Esophagus mucosa (tissue), 1 donor: ENCODE measurements at places on chromosomes 6 and 20.

DNA sequence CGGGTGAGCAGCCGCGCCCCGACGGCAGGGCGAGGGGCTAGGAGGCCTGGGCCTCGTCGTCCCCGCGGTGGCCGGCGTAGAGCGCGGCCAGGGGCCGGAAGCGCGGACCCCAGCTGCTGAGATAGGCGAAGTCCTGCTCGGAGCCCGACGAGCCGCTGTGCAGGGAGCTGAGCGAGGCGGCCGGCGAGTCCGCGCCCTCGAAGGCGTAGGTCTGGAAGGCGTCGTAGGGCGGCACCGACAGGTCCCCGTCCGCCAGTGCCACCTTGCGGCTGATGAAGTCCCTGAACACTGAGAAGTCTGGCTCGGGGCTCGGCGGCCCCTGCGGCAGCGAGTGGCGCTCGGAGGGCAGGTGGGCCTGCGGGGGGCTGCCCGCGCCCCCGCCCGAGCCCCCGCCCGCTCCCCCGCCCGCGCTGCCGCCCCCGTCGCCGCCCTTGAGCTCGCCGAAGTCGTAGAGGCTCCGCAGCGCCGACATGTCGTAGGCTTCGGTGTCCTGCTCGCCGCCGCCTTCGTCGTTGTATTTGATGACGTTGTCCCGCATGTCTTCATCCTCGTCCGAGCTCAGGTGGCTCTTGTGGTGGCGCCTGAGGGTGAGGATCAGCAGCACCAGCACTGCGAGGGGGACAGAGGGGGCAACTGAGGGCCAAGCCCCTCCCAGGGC is 56.5 kb downstream of the CD40 start:
- peak; percentile 66 for ATAC-seq

DNA sequence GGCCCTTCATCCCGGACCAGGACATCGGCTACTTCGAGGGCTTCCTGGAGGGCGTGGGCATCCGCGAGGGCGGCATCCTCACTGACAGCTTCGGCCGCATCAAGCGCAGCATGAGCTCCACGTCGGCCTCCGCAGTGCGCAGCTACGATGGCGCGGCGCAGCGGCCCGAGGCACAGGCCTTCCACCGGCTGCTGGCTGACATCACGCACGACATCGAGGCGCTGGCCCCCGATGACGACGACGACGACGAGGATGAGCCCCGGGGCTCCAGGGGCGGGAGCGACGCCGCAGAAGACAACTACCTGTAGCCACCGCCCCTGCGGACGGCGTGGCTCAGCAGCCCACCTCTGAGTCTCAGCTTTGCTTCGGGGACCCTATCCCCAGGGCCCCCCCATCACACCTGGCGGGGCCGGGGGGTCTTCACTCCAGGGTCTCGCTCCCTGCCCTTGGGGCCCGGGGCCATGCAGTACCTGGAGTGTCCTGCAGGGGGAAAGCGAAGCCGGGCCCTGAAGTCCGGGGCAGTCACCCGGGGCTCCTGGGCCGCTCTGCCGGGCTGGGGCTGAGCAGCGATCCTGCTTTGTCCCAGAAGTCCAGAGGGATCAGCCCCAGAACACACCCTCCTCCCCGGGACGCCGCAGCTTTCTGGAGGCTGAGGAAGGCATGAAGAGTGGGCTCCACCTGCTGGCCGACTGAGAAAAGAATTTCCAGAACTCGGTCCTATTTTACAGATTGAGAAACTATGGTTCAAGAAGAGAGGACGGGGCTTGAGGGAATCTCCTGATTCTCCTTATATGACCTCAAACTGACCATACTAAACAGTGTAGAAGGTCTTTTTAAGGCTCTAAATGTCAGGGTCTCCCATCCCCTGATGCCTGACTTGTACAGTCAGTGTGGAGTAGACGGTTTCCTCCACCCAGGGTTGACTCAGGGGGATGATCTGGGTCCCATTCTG is 20.8 kb upstream of the HCK start:
- ATAC-seq, result peak; percentile 85

DNA sequence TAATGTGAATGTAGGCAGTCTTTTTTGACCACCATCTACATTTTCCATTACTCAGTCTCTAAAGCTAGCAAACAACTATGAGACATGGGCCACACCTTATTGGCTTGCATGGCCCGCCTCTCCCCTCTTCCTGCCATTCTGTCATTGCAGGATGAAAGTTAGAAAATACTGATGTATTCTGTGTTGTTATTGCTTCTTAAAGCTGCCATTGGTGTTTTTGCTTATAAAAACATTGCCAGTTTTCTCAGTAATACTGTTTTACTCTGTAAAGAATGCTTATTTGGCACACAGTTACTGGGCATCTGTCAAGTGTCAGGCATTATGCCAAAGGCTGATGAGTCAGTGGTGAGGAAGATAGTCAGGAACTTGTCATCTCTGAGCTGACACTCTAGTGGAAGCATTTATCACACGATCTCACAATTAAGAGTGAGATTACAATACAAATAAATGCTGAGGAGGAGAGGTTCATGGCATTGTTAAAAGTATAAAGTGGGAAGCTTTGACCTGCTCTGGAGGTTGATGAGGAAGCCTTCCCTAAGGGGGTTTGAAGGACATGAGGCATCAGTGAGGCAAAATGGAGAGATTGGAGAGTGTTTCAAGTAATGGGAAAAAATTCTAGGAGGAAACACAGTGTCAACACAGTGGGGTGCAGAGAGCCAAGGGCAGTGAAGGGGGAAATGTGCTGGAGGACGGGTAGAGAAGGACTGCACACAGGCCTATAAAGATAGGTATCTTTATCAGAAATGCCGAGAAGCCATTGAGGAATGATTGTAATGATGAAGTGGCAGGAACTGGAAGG is 14.7 kb downstream of the KLHL32 start:
- peak; percentile 83 for ATAC-seq

DNA sequence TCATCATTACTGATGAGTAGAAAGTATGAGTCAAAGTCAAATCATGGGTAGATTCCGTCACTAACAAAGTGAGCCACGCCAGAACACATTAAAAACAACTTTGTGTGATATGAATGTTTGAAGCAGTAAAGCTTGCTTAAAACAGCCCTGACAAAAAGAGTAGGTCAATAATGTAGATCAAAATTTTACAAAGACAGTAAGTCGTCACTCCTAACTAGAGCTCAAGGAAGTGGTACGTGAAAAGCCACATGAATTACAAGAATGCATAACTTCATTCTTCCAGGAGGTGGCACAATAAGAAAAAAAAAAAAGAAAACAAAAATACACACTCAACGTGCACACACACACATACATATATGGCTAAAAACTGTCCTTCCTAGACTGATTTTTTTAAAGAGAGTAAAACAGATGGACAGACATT is 69.9 kb downstream of the HACE1 start:
- ATAC-seq, result peak; percentile 45

DNA sequence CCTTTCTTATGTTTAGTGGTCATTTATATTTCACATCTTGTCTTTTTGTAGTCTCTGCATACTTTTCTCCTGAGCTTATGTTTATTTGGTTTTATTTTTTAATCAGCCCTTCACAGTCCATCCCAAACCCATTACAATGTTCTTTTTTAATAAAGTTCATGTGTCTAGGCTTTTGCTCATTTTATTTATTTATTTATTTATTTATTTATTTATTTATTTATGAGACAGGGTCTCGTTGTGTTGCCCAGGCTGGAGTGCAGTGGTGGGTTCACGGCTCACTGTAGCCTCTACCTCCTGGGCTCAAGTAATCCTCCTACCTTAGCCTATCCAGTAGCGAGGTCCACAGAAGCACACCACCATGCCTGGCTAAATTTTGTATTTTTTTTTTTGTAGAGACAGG is 3.1 kb downstream of the COQ3 start:
- ATAC-seq, result no peak

DNA sequence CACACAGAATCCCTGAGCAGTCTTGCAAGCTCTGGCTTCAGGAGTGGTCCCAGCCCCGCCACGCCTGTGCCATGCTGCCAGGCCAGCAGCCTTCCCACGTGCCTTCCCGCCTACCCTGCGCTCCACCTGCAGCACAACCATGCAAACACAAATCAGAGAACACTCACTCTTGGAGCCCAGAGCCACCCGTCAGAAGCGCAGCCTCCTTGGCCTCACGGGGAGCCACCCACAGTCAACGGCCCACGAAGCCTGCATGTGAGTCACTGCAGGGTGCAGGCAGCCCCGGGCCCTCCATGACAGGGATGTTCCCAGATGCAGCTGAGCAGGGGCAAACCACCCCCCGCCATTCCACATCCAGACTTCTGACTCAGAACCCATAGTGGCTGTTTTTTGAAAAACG is 217.0 kb downstream of the DLL1 start:
- no peak for ATAC-seq

GRCh38 chr6:152976749-152977148 is 6.1 kb downstream of the FBXO5 start:
- no peak for ATAC-seq

DNA sequence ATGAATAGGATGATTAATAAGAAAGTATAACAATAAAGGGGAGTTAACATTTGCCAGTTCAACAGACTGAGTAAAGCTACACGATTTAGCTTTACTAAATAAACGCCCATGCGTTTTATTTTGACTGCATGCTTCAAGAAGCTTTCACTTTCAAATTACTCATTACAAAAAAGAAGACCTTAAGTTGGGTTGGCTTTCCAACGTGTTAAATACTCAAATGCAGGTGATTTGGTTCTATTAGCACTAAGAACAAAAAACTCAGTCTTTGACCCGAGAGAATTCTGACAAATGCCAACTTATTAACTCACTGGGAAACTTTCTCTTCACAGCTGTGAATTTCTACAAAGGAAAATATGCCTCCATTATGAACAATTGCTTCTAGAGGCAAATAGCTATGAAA is 24.8 kb downstream of the RNF146 start:
- ATAC-seq, result no peak

DNA sequence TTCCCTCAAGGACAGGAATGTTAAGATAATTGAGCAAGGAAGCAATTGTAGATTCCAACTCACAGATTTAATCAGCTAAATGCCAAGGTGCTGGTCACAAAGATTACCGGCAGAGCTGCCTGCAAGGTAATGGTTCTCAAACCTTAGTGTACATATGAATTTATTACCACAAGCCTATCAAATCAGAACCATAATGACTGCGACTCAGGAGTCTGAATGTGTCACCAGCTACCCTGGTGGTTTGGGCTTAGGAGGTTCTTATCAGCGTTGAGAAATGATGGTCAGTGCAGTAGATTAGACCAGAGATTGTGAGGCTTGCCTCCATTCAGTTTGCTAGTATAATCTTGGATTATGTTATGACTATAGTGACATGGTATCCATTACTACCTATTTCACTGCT is 78.9 kb downstream of the MTFR2 start:
- no peak for ATAC-seq

DNA sequence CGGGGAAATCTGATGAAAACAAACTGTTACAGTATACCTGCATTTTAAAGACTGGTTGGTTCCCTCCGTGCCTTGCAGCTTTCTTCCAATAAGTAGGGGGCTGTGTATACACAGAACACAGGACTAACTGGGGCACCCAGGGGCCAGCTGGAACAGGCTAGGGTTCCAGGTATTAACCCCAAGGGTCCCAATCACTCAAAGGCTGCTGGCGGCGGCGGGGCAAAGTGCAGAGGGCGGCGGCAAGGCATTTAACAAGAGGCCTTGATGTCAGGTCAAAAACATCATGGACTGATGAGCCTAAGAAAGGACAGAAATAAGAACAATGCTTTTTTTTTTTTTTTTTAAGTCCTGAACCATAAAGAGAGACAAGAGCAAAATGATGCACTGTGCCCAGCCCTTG is 2.5 kb downstream of the PMEPA1 start:
- no peak for ATAC-seq

- ATAC-seq, result no peak
These were observed 363.4 kb upstream of the JARID2 start for GRCh38 chr6:14882394-14883026.

DNA sequence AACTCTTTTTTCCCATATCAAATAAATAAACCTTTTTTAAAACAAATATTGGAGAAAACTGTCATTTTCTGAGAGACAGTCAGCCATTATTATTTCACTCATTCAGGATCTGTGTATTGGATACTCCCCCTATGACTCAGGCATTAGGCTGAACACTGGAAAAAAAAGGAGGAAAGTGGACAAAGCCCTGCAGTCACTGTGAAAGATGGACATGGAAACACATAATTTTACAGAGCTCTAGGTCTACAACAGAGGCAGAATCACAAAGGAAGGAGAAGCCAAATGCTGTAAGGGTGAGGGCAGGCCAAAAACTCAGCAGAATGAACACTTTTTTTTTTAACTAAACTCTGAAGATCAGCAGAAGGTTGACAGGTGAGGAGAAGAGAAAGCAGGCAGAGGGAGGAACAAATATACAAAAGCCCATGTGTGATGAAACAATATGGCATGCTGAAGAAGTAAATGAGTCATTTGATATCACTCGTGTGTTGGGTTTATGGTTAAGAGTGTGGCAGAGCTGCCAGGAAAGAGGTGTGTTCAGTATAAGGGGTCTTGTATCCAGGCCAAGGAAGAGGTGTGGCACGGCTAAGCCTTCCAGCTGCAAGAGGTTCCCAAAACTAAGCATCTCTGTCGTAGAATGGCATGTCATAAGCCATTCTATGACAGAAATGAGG is 39.1 kb downstream of the EPB41L2 start:
- ATAC-seq, result peak; percentile 50

DNA sequence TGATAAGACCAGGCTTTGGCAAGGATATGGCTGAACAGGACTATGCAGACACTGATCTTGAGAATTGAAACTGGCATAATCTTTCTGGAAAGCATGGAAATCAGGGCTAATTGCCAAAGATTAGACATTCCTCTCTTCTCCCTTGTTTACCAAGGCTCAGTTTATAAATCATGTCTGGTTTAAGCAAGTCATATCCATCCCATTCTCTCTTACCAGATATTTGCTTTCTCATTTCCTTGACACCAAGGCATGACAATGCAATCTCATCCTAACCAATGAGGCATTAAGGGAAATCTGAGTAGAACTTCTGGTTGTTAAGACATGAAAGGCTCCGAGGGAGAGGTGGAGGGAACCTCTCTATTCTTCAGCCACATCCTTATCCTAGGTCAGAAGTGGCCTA is 110.3 kb upstream of the CEP85L start:
- ATAC-seq, result no peak

GRCh38 chr6:82843291-82843885 is 222.3 kb downstream of the UBE3D start:
- no peak for ATAC-seq

DNA sequence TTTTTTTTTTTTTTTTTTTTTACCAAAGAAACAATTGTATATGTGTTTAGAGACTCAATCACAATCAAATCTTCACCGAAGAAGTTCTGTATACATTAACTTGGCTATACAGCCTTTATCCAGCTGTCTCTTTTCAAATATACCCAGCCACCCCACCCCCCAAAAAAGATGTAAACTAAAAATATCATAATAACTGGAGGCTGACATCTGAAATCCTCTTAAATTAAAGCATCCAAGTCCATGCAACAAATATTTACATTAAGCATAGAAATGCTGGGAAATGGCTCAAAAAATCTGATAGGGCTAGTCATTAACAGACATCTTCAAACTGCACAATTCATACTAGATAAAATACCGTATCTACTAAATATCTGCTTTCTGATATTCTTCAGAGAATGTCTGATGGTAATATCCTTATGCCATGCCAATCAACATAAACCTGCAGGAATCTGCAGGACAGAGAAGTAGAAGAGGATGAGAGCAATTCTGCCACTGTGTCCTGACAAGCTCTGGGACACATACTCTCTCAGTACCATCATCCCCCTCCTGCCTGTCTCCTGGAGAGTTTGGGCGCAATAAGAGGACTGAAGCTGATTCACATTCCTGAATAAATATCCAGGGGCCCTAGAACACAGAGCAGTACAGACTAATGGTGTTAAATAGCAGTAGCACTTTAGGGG is 152.4 kb downstream of the KIF6 start:
- no peak for ATAC-seq
